ENCODE measurements at places on chromosomes 5 and 9.

GRCh38 chr5:154479944-154480750 lies 2.1 kb upstream of the HAND1 start:
- no peak for DNase-seq

DNA sequence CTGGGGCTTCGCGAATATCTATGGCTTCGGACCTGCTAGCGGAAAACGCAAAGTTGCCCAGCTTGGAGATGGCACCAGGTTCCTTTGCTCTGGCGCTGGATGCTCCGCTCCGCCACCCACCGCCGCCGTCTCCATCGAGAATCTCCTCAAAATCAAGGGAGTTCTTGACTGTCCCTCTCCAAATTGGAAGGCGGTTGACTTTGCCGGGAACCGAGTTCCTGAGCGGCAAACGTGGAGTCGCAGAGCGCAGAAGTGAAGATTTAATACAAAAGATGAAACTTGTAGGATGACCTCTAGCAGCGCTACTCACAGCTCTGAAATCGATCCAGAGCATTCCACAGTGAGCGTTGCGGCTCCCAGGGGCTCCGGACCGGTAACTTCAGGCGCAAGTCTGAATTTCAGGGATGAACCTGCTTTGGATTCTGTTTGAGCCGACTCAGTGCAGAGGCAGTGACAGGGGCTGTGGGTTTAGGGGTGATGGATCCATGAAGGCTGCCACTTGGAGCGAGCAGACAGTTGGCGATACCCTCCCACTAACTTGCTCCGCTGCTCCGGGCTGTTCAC lies 1641.5 kb upstream of the C9orf72 start:
- DNase-seq: no peak

- DNase-seq: no peak
Observed at GRCh38 chr5:3594510-3595005, 1.1 kb upstream of the IRX1 start.

DNA sequence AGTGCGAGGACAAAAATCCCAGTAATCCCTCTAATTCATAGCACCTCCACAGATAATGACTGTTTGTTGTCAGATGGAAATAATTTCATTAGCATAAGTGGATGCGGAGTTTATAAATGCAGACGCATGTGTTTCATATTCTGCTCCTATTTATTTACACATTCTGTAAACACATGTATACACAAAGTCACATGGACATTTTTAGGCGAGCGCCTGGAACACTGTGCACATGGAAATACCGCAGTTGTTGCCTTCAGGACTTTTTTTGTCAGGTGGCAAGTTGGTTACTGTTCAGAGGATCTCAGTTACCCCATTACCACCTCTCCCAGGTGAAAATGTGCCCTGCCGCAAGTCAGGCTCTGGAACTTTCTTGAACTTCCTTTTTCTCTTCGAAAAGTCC lies 40.3 kb upstream of the FBP1 start:
- no peak for DNase-seq

GRCh38 chr9:738209-738915 lies 103.1 kb upstream of the DMRT1 start:
- no peak for DNase-seq

DNA sequence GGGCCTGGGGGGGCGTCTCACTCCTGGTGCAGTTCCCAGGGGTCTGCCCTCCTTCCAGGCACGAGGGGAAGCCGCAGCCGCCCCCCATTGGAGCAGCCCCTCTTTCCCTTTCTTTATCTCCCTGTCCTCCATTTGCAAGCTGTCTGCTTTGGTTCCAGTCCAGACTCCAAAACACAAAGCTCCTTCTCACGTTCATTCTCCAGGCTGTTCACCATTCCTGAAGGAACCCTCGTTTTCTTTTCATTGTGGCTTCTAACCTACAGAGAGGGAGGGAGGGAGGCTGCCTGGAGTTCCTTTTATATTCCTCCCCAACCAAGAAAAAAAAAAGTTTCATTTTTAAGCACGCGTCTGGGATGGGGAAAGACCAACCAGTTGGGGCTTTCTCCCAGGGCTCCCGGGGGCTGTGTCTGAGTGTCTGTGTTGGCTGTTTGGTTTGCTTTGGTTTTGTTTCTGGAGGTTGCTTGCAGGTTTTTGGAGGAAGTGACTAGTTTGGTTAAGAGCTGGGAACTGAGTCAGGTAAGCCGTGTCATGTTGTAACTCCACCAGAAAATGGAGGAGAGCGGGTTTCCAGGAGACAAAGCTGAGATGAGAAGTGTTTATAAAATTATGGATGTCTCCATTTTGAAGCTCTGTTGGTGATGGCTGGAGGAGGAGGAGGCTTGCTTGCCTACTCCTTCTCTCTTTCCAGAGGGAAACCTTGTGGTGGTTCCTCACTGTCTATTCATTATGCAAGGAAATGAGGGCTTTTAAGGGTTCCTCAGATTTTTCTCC lies 1.6 kb downstream of the ZNF462 start:
- DNase-seq: no peak

DNA sequence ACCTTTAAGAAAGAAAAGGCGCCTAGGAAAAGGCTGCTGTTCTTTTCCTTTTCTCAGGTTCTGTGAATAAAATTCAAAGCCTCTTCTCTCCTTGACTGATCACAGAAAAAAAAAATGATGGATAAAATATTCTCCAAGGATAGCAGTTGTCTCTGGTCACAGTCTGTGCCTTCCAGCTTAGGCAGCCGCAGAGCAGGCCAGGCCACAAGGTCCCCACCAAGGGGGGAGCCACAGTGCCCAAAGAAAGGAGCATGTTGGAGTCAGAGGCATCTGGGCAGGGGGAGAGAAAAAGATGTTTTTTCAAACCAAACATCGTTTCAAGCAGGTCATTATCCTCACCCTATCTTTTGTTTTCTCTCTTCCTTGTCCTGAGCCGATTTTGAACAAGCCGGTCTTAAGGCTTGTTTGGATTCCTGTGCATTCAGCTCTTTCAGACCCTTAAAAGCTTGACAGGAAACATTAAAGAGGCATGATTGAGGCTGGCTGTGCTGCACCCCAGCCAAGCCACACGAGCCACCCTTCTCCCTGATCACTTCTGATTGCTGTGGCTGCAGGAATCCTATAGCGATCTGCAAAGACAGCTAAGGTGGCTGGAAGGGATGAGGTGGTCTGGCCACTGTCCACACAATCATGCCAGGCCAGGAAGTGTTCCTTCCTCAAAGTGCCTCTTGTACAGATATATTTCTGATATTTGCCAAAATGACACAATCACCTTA lies 284.6 kb upstream of the TLE4 start:
- DNase-seq: no peak

- DNase-seq: no peak
Observed at GRCh38 chr9:89721971-89722530, 117.2 kb downstream of the GADD45G start.

DNA sequence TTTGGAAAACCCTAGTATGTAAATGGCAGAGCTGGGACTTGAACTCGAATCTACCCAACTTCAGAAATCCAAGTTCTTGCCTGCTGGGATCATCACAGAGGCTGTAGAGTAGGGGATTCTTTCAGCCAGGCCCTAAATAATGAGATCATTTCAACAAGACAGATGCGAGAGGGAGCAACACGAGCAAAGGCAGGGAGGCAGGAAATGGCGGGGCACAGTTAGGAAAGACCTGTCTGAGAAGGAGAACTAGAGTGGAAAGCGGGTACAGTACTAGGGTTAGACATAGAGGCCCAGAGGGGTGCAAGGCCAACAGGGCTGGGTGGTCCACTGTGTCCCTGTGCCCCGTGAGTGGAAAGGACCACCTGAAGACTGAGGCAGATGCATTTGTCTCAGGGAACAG lies 46.1 kb downstream of the MVB12B start:
- DNase-seq: no peak

- DNase-seq: no peak
Observed at GRCh38 chr5:34618371-34619065, 37.6 kb upstream of the RAI14 start.

DNA sequence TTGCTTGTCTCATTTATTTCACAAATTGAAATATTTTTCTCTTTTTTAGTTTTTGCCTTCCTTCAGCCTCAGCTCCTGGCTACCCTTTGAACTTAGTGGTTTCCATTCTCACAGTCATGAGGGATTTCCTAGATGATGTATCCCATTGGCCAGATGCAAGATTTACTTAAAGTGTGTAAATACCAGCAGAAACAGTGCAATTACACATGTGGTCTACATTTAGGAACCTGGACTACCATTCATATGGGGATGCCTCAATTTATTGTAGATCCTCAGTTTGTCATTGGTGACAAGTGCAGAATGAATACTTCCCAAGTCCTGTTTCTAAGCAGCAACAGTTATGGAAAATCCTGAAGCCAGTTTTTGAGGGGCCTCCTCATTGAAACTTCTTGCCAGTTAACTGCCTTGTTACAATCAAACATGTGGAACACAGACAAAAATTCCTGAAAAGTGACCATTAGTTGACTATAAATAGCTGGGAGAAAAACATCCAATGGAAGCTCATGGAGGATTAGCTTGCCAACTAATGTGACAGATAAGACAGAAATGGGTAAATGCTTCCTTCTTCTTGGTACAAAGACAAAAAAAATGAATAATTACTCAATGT lies 113.6 kb upstream of the FER start:
- no peak for DNase-seq

GRCh38 chr9:109652971-109653370 lies 127.0 kb upstream of the PALM2AKAP2 start:
- DNase-seq: no peak

- DNase-seq: no peak
Observed at GRCh38 chr5:87195104-87195591, 72.5 kb upstream of the RASA1 start.

DNA sequence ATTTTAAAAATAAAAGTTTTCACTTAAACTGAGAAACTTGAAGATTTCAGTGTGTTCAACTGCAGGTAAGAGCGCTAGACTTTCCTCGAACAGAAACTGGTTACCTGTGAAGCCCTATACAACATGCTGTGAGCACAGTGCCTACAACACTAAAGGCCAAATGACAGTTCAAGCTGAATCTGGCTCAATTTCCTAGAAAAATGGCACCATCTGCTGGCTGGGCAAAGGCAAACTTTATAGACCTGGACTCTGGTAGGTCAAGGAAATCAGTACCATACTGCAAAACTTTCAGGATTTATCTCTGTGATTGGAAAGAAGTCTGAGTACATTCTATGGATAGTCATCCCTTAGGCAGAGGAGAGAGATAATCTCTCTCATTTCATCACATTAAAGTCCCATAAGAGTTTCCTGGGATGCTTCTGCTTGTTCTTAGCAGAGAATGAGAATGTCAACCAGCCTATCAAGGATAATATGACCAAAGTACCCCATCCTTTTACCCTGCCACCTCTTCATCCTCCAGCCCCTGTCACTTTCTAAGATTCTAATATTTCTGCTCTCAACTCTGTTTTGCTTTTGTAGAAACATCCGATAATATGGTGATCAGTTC lies 31.8 kb upstream of the FOXB2 start:
- DNase-seq: no peak

DNA sequence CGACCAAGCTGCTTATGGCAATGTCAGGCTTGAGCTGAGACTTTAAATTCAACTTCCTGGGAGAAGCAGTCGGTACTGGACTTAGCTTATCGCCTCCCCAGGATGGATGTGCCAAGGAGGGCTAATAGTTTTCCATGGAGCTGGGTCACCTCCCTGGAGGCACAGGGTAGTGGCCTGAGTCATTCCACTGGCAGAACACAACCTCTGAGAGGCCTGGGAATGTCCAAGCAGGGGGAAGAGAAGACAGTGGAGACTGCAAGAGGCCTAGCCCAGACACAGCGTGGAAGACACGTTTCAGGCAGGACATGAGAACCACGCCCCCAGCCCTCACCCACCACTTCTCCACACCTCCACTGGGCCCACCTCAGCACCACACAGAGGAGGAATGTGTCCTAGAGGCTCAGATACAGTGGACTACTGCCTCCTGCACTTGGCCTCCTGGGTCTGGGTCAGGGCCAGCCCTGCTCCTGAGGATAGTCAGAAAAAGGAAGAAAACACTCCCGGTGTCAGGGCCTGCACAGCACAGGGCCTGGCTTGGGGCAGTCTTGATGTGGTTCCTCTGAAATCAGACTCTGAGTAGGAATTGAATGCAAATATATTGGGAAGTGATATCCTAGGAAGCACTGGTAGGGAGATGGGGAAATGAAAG lies 171.8 kb downstream of the FSTL4 start:
- no peak for DNase-seq

DNA sequence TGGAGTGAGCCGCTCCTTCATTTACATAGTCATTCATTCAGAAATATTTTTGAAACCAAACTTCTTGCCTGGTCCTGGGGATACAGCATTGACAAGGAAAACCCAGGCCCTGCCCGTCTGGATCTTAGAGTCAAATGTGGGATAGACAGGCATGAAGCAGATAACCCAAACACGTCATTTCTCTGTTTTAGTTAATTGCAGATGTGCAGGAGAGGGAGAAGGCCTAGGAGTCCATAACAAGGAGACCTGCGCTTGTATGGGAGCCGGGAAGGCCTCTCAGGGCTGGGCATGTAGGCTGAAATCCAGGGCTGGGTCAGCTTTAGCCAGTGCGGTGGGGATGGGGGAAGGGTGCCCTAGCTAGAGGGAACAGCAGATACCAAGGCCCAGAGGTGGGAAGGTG lies 43.3 kb downstream of the PRRX2 start:
- DNase-seq: no peak

- no peak for DNase-seq
Observed at GRCh38 chr9:77832639-77833038, 184.5 kb upstream of the GNA14 start.

- DNase-seq: no peak
Observed at GRCh38 chr9:137924761-137925369, 47.3 kb downstream of the CACNA1B start.

GRCh38 chr9:136531904-136532798 lies 13.7 kb downstream of the NOTCH1 start:
- DNase-seq: no peak

GRCh38 chr5:122030251-122030650 lies 47.8 kb downstream of the LOX start:
- DNase-seq: no peak

DNA sequence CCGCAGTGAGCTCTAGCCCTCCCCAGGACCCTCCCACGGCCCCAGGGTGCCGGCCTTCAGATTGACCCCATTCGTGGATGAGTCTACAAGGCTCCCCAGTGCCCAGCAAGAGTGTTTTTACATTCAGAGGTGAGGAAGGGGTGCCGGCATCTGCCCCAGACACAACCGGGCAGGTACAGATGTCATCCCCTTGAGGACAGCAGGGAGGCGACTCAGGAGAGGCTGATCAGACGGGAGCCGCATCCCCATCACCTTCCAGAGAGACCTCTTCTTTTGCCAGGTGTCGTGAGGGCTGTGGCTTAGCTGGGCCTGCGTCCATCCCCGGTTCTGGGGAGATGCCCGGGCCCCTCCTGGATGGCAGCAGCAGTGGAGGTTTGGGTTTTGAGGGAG lies 4.3 kb upstream of the LRRC14B start:
- DNase-seq: no peak

DNA sequence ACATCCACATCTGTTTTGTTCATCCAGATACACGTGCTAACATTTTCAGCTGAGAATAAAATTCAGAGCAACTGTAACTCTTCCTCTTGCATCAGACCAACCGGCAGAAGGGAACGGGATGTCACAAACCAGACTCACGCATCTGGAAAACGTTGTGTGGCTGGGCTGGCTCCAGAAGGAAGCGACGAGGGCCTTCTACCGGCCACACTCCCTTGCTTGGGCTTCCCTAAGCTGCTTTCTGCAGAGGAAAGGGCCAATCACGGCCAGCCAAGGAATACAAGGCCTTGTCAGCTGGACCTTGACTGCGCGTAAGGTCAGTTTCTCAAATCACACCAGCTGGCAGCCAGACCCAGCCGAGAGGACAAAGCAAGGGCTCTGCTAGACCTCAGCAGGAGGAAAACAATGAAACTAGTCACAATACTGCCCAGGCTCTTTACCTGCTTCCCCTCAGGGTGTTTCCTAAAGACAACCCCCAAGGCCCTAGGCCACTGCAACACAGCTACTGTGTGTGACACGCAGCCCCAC lies 106.1 kb downstream of the THBS4 start:
- DNase-seq: no peak

GRCh38 chr5:2201832-2202231 lies 319.1 kb upstream of the IRX4 start:
- no peak for DNase-seq
